ENCODE measurements at places on chromosomes 3 and 15. TPM values are rescaled to one million over a fixed set of nuclear protein-coding genes. Genes with fewer than 3 reads are reported as not detected.
A peak's percentile ranks its signal among the peaks of the same experiment; 100 is the strongest.

The ROPN1 gene
- not detected for total RNA-seq

The RPP14 gene
- 11.1 TPM for total RNA-seq

The IL17RD gene
- 110 TPM for total RNA-seq

The PCNP gene
- 64.5 TPM for total RNA-seq

The MFSD1 gene
- 12.4 TPM for total RNA-seq

The PLAAT1 gene
- 35.4 TPM for total RNA-seq

The GNAT1 gene
- not detected for total RNA-seq

- H3K4me3 ChIP-seq, result no peak overlapping the region
- no peaks in the 10 kb centered on the region for H3K27me3 ChIP-seq
- no peak overlapping the region for H3K27ac ChIP-seq
- no peak for DNase-seq
These were observed 4.6 kb downstream of the IGDCC3 start for GRCh38 chr15:65373163-65373651.

- no peaks in the 10 kb centered on the region for H3K4me1 ChIP-seq
- H3K4me3 ChIP-seq, result no peak overlapping the region
- H3K27ac ChIP-seq, result peak overlapping the region; percentile 47
- H3K36me3 ChIP-seq, result peaks cover 55% of the 10 kb centered on the region
These were observed 81.6 kb downstream of the HERC1 start for GRCh38 chr15:63752075-63752684.

- H3K36me3 ChIP-seq, result no peaks in the 10 kb centered on the region
- no peak overlapping the region for H3K4me3 ChIP-seq
- no peak overlapping the region for H3K27ac ChIP-seq
- H3K4me1 ChIP-seq, result no peaks in the 10 kb centered on the region
- DNase-seq, result no peak
- no peaks in the 10 kb centered on the region for H3K27me3 ChIP-seq
These were observed 24.7 kb downstream of the GOLGA6L2 start for GRCh38 chr15:23422099-23422945.

- H3K36me3 ChIP-seq, result no peaks in the 10 kb centered on the region
- no peaks in the 10 kb centered on the region for H3K27me3 ChIP-seq
- no peak for DNase-seq
- no peak overlapping the region for H3K27ac ChIP-seq
These were observed 1764.4 kb downstream of the OTOL1 start for GRCh38 chr3:163261056-163261455.

GRCh38 chr15:57866149-57866736 lies 159.7 kb downstream of the POLR2M start:
- no peak overlapping the region for H3K4me3 ChIP-seq
- H3K4me1 ChIP-seq, result no peaks in the 10 kb centered on the region

DNA sequence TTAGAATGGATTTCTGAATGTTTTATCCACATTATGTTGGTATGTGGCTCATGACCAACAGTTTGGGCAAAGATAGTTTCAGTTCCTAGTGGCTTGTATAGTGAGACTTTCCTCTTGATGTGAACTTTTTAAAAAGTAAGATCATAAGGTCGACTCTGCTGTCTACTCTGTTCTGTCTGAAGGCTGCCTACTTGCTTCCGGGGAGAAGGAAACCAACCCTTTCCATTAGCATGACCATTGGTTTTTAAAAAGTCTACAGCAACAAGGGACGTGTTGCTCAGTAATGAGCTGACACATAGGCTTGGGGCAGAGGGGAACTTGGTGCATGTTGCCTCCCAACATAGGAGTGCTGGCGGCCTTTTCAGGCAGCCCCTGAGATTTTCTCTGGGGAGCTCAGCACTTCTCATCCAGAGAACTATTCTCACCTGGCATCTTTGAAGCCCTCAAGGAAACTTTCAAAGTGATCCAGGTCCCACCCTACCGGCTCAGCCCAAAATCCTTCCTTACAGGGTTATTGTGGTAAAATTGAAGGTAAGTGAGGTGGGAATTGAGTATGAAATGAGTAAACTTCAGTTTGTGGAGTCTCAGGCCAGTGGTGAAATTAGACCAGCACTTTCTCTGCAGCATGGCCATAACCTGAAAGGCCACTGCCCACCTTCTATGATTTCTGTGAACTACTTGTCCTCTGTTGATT lies 30.6 kb downstream of the PSMD6 start:
- no peaks in the 10 kb centered on the region for H3K4me1 ChIP-seq
- H3K4me3 ChIP-seq, result no peak overlapping the region
- no peak overlapping the region for H3K27ac ChIP-seq
- H3K27me3 ChIP-seq, result no peaks in the 10 kb centered on the region

GRCh38 chr3:20023623-20024405 lies 11.8 kb upstream of the PP2D1 start:
- no peaks in the 10 kb centered on the region for H3K27me3 ChIP-seq
- H3K36me3 ChIP-seq, result no peaks in the 10 kb centered on the region
- peak; percentile 21 for DNase-seq
- peaks cover 16% of the 10 kb centered on the region for H3K4me1 ChIP-seq

GRCh38 chr15:70132139-70132538 lies 34.4 kb upstream of the TLE3 start:
- no peak for DNase-seq
- H3K27me3 ChIP-seq, result peaks cover 63% of the 10 kb centered on the region
- no peak overlapping the region for H3K27ac ChIP-seq
- H3K36me3 ChIP-seq, result no peaks in the 10 kb centered on the region
- H3K4me1 ChIP-seq, result no peaks in the 10 kb centered on the region

GRCh38 chr3:46138581-46138980 lies 69.5 kb downstream of the CCR1 start:
- H3K4me3 ChIP-seq, result no peak overlapping the region
- no peak overlapping the region for H3K27ac ChIP-seq
- no peaks in the 10 kb centered on the region for H3K36me3 ChIP-seq
- DNase-seq, result no peak
- no peaks in the 10 kb centered on the region for H3K27me3 ChIP-seq

- no peaks in the 10 kb centered on the region for H3K27me3 ChIP-seq
- H3K4me1 ChIP-seq, result peaks cover 6% of the 10 kb centered on the region
- H3K36me3 ChIP-seq, result peaks cover 33% of the 10 kb centered on the region
These were observed 103.4 kb upstream of the UBP1 start for GRCh38 chr3:33543601-33544000.

DNA sequence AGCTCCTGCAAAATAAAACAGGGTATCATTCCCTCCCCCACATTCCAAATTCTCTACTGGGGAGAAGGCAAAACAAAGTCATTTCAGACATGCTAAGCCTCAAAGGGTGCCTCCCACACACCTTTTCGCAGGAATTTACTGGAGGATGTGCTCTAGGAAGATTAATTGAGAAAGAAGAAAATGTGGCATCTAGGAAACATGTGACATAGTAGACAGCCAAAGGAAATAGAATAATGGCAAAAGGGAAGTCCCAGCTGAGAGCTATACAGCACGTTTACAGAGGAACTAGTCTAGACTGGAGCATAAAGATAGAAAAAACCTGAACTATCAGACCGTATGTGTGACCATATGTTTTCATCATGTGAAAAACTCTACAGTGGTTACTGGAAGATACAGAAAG lies 58.8 kb upstream of the MELTF start:
- DNase-seq, result peak; percentile 15
- H3K36me3 ChIP-seq, result peaks cover 5% of the 10 kb centered on the region
- no peak overlapping the region for H3K27ac ChIP-seq
- H3K27me3 ChIP-seq, result no peaks in the 10 kb centered on the region

DNA sequence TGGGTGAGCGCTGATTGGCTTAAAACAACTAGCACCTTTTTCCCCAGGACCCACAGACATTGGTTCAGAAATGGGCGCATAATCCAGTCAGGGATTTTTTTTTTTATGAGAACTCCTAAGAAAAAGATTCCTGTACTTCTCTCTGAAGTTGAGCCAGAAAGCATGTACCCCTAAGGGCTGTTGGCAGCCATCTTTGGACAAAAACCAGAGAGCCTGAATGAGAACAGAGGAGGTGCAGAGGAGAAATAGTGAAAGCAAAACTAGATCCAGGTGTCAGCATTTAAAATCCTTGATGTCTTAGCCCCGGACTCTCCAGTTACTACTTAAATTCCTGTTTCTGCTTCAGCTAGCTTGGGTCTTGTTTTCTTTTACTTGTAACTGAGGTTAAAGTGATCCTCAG lies 1.9 kb upstream of the SLC27A2 start:
- H3K27ac ChIP-seq, result no peak overlapping the region
- H3K36me3 ChIP-seq, result no peaks in the 10 kb centered on the region
- H3K4me1 ChIP-seq, result no peaks in the 10 kb centered on the region
- H3K4me3 ChIP-seq, result no peak overlapping the region
- peaks cover 87% of the 10 kb centered on the region for H3K27me3 ChIP-seq

- no peak for DNase-seq
- H3K27ac ChIP-seq, result no peak overlapping the region
- H3K36me3 ChIP-seq, result no peaks in the 10 kb centered on the region
- no peaks in the 10 kb centered on the region for H3K27me3 ChIP-seq
- H3K4me1 ChIP-seq, result peaks cover 1% of the 10 kb centered on the region
These were observed 6.8 kb upstream of the PDCD6IP start for GRCh38 chr3:33791477-33792166.

GRCh38 chr3:147919496-147919895 lies 510.3 kb downstream of the ZIC1 start:
- H3K4me1 ChIP-seq, result no peaks in the 10 kb centered on the region
- H3K4me3 ChIP-seq, result no peak overlapping the region
- no peaks in the 10 kb centered on the region for H3K27me3 ChIP-seq
- H3K36me3 ChIP-seq, result no peaks in the 10 kb centered on the region
- H3K27ac ChIP-seq, result no peak overlapping the region
- no peak for DNase-seq

DNA sequence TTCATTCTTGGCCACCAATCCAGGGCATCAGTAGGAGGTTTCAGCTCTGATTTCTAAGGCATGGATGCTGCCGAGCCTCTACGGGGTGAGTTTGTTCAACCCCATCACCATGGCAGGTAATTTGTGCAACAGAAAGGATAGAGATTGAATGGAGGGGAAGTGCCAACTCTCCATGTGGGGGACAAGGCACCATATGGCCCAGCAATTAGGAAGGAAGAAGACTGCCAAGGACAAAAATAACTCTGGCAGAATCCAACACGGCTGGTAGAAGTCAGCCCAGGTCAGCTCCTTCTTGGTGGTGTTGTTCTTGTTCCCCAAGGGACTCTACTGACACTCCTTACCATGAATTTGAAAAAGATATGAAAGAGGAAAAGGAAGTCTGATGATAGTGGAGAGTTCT lies 503.9 kb downstream of the MAGI1 start:
- no peak for DNase-seq
- no peak overlapping the region for H3K27ac ChIP-seq
- H3K27me3 ChIP-seq, result no peaks in the 10 kb centered on the region
- H3K4me3 ChIP-seq, result no peak overlapping the region

DNA sequence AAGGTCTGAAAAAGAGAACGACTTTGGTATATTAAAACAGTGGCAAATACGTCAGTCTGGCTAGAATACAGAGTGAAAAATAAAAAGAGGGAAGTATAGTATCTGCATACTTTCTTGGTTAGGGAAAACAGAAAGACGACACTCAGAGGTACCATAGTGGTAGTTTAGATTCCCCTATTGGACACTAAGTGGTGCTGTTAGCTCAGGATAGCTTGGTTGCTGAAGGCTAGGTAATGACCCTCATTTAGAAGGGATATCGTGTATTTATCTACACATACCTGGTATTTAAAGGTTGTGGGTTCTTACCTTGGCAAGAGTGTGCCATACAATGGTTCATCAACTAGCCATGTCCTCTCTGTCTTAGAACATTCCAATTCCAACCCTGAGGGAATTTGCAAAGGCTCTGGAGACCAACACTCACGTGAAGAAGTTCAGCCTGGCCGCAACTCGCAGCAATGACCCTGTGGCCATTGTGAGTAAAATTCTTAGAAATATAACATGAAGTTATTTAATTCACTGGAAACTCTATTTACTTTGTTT lies 31.0 kb downstream of the TMOD2 start:
- no peaks in the 10 kb centered on the region for H3K27me3 ChIP-seq
- no peak overlapping the region for H3K27ac ChIP-seq
- DNase-seq, result no peak
- no peak overlapping the region for H3K4me3 ChIP-seq
- no peaks in the 10 kb centered on the region for H3K4me1 ChIP-seq

DNA sequence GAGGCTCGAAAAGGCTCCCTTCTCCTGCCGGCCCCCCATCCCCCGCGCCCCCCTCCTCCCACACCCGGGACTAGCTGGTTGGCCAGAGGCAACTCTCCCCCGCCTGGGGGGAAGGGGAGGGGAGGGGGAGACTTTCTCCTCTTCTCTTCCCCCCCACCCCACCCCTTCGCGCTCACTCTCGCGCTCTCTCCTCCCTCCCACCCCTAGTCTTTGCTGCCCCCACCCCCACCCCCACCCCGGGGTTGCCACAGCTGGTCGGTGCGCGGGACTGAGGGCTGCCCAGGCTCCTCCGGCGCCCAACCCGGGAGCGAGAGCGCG lies 710 bp downstream of the MECOM start:
- peak overlapping the region; percentile 66 for H3K4me3 ChIP-seq
- peaks cover 76% of the 10 kb centered on the region for H3K27me3 ChIP-seq
- no peaks in the 10 kb centered on the region for H3K36me3 ChIP-seq
- H3K27ac ChIP-seq, result peak overlapping the region; percentile 79
- DNase-seq, result no peak

GRCh38 chr15:49036650-49037545 lies 9.3 kb downstream of the SECISBP2L start:
- H3K27me3 ChIP-seq, result no peaks in the 10 kb centered on the region
- H3K36me3 ChIP-seq, result peaks cover 29% of the 10 kb centered on the region
- H3K27ac ChIP-seq, result no peak overlapping the region
- H3K4me1 ChIP-seq, result peaks cover 8% of the 10 kb centered on the region
- H3K4me3 ChIP-seq, result no peak overlapping the region
- no peak for DNase-seq

DNA sequence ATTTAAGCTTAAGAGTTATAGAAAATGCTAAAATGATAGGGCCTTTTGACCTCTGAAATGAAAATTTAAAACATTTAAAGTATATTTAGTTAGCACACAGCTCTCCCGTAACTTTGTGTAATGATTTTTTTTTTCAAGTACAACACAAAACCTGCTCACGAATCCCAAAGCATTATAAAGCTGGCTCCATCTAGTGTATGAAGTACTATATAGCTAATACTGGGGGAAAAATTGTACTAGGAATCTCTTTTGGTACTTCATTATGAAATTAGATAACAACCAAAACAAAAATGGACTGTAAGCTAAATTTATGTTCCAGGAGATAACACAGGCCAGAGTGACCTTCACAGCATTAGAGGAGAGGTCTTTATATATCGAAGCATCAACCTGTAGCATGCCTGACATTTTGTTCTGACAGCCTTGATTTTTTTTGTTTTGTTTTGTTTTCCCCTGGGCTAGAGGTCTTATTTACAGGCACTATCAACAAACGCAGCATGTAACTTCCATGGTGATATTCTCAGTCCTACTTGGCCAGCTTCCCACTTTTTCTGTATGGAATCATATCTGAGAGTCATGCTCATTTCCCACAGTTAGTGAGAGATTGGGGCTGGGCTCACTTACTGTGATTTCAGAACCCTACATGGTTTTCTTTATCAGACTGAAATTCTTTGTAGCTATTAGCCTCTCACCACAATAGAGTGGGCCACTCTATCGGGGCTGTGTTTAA lies 116.3 kb downstream of the MITF start:
- peak overlapping the region; percentile 91 for H3K27ac ChIP-seq
- peaks cover 41% of the 10 kb centered on the region for H3K4me1 ChIP-seq
- H3K27me3 ChIP-seq, result no peaks in the 10 kb centered on the region
- DNase-seq, result peak; percentile 68
- H3K36me3 ChIP-seq, result no peaks in the 10 kb centered on the region

DNA sequence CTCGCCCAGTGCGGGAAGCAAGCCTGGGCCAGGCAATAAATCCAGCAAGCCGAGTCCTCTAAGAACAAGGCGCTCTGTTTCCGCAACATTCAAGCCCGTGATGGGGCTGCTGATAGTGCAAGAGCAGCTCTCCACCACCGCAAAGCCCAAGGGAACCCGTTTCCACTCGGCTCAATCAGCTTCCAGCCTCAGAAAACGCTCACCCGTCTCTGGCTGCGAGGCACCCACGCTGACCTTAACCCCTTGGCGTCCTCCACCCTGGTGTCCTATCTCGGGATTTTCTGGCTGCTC lies 17.8 kb downstream of the SPATA12 start:
- H3K27ac ChIP-seq, result no peak overlapping the region
- H3K4me1 ChIP-seq, result peaks cover 4% of the 10 kb centered on the region
- H3K27me3 ChIP-seq, result peaks cover 3% of the 10 kb centered on the region
- peak overlapping the region; percentile 49 for H3K4me3 ChIP-seq
- H3K36me3 ChIP-seq, result no peaks in the 10 kb centered on the region
- DNase-seq, result peak; percentile 86
